ENCODE measurements at places on chromosomes 11 and 22. TPM values are rescaled to one million over a fixed set of nuclear protein-coding genes. Genes with fewer than 3 reads are reported as not detected.
A peak's percentile ranks its signal among the peaks of the same experiment; 100 is the strongest.

GGTLC2 gene
- not detected for total RNA-seq

C2CD3 gene
- total RNA-seq, result 23.8 TPM

SLC1A2 gene
- total RNA-seq, result 4.7 TPM

LZTR1 gene
- 61.9 TPM for total RNA-seq

RFPL2 gene
- total RNA-seq, result not detected

C11orf21 gene
- 8.1 TPM for total RNA-seq

- no peak for DNase-seq
Measured at GRCh38 chr22:34414467-34415440, 494.5 kb upstream of the LARGE1 start.

DNA sequence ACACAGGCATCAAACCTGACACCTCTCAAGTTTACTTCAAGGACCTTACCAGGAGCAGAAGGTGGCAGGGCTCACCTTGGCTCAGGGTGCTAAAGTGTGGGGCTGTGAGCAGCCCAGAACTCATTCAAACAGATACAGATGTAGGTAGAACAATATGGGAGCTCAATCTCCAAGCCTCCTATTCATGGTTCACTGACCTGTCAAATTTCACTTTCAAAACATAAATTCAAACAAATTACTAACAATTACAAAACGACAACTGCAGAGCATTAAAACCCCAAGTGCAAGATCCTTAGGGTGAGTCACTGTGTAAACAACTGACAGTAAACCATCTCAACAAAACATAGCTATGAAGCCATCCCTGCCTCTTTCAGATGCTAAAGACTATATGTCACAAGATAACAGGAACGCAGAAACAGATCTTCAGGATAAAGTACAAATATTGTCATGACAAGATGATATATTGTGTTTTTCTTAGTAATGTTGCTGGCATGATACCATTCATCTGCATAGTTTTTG is 303.5 kb upstream of the ANO3 start:
- no peak for DNase-seq

GRCh38 chr11:113577356-113578032 is 102.3 kb upstream of the DRD2 start:
- DNase-seq, result no peak

- DNase-seq, result no peak
Measured at GRCh38 chr11:36306888-36307287, 10.8 kb downstream of the PRR5L start.

DNA sequence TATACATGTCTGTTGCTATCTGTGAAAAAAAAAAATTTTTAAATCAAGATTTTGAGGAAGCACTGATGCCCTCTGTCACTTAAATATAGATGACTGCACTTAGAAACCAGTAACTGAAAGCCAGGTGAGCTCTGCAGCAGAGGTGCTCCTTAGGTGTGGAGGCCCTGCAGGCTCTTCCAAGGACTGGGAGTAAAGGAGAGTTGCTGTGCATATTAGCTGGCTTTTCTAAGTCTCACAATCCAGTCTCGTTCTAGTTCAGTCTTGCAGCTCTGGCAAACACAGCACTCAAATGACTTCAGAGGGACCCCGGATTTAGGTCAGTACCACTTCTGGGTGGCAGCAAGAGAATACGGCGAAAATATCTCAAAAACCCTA is 61.0 kb downstream of the LARGE2 start:
- DNase-seq, result no peak

DNA sequence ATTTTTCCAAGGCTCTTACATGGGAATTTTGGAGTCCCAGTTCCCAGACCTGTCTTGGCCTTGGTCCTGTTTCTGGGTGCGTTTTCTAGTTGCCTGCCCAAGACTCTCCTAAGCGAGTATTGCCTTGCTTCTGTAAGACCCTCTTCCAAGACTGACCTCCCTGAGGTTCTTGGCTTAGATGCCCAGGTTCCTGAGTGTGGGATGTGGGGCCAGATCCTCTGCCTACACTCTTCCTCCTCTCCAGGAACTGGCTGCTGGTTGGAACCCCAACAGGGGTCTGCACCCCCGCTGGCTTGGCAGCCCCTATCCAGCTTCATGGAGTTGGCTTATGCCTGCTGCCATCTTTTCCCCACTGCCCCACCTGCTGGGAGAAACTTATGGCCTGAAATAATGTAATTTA is 429.5 kb downstream of the TENM4 start:
- DNase-seq, result peak; percentile 61

DNA sequence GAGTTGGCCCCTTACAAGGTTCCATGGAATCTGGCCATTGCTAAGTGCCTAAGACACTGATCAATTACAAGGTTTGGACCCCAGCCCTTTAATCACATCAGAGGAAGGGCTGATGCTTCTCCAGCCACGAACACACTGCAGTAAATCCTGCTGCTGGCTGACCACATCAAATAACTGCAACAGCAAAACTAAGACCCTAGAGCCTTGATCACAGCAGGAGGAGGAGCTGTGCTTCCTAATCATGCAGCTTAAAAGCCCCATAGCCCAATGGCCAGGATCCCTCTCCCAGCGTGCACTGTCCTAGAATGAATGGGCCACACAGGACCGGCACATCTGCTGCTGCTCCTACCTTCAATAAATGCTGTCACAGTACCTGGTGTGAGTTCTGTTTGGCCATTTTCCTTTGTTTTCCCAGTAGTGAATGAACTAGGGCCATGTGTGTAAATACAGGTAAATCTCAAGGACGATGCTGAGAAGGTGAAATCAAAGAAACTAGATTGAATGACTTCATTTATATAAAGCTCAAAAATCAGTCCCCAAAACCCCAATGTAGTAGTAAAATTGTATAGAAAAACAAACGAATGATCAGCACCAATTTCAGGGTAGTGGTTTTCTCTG is 12.7 kb downstream of the ZP1 start:
- no peak for DNase-seq

- DNase-seq, result no peak
Measured at GRCh38 chr22:42770448-42770726, 49.7 kb upstream of the A4GALT start.

DNA sequence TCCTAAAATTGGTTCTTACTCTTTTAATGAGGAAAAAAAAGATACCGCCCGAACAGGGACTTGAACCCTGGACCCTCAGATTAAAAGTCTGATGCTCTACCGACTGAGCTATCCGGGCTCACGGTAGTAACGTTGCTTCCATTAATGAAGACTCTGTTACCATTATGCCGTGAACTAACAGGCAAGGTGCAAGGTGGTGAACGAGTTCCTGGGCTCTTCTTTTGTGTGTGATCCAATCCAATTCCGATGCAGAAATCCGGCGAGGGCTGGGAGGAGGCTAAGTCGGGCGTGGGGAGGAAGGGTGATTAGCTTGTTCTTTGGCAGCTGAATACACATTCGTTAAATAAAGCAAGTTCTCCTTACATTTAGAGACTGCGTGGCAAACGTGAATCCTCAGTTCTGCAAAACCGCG is 49.0 kb downstream of the OR4D9 start:
- DNase-seq, result no peak

GRCh38 chr11:122917311-122917710 is 34.8 kb downstream of the JHY start:
- no peak for DNase-seq

GRCh38 chr11:66466225-66467033 is at the start of gene PELI3:
Gene PELI3, plus strand, starts transcription at chr11:66466905. Its CDS starts 1,224 bp downstream, at chr11:66468129.
- no peak for DNase-seq

DNA sequence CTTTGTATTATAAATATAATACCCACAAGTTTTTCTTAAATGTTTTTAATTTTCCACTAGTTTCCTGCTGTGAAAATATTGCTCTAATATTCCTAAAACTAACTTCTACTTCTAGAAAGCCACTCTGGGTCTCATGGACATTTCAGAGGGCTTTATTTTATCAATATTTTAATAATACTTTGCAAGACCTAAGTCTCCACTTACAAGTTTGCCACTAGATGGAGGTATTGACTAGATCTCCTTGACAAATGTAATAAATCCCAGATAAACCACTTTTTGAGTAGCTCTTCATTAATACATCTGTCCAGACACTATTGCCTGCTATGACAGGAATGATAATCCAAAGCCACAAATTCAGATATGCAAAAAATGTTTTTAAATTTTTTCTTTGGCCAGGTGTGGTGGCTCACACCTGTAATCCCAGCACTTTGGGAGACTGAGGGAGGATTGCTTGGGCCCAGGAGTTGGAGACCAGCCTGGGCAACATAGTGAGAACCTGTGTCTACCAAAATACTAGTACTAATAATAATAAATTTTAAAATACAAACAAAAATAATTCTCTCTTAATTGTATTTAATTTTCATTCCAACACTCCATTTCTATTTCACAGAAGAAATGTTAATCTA is 3.5 kb upstream of the ACAT1 start:
- DNase-seq, result no peak

- no peak for DNase-seq
Measured at GRCh38 chr11:118311518-118311917, 7.0 kb downstream of the CD3E start.

DNA sequence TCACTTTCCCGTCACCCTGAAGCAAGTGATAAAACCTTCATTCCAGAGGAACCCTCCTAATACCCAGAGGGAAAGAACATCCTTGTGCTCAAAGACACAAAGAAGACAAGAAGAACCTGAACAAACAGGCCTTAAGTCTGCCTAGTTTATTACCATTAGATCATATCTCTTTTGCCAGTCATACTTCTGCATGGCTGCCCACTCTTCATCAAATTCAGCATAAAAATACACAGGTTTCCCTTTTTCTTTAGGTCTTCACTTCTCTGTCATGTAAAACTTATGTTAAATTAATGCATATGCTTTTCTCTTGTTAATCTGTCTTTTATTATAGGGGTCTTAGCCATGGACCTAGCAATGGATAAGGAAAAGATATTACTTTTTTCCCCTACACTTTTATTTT is 459.7 kb downstream of the DLG2 start:
- no peak for DNase-seq

DNA sequence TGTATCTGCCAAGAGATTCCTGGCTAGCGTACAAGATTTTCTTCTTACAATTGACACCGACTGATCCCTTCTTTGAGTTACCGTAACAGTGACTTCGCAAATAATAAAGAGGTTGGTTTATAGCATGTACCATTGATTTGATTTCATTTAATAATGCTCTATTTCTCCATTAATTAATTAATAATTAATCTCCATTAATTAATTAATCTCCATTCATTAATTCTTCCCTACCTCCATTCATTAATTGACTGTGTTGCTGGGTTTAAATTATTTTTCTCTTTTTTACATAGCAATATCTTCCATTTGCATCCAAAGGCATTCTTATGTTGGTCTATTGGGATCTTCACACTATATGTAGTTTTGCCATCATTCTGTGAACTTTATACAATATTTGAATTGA is 21.0 kb downstream of the OR5AS1 start:
- no peak for DNase-seq

GRCh38 chr11:108148556-108148955 is 27.2 kb downstream of the ACAT1 start:
- DNase-seq, result no peak

DNA sequence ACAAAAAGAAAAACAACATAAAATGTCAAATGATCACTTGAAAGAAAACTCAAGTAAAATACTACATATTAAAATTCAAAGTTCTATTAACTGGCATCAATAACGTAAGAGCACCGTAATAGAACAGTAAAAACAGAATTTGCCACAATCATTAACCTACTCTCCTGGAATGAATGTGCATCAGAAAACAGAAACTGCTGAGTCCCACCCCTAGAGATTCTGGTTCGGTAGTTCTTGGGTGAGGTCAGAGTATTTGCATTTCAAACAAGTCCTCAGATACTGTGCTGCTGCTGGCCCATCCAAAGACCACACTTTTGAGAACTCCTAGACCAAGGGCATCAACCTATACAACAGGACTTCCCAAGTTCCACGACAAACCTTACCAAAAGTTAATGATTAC is 23.5 kb downstream of the PITPNB start:
- DNase-seq, result no peak

GRCh38 chr11:65209711-65210360 is 28.1 kb downstream of the CAPN1 start:
- DNase-seq, result no peak

DNA sequence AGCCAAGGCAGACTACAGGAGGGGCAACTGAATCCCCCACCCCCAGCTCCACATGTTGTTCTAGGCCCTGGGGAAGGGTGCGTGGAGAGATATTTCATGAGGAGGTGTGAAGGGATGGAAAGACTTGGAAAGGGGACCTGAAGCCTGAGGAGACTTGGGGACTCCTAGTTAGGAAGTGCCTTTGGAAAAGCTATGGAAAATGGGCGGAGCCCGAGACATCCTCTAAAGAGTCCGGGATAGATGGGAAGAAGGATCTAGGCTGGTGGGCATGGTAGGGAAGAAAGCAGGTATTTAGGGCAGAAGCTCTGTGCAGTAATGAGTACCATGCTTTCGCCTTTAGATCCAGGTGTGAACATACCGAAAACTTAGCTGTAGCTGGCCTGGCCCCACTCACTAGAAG is 15.0 kb upstream of the CYP2R1 start:
- no peak for DNase-seq

DNA sequence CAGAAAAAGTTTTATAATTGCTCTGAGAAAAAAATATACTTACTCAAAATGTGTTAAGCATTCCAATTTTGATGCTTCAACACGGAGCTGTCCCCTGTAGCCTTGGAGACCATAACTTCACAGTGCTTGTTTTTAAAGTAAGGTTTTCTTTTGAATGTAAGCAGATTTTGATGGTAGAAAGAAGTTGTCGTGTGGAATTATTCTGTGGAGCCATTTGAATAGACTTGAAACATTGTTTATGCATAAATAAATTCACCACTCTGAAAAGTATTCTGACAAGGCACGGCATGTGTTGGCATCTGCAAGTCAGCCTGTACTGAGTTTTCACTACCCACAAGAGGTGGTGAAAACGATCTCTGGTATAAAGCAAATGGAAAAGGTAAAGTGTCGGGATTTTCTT is 115.5 kb downstream of the UVRAG start:
- DNase-seq, result no peak

GRCh38 chr11:59263225-59263894 is 50.6 kb upstream of the MPEG1 start:
- no peak for DNase-seq

DNA sequence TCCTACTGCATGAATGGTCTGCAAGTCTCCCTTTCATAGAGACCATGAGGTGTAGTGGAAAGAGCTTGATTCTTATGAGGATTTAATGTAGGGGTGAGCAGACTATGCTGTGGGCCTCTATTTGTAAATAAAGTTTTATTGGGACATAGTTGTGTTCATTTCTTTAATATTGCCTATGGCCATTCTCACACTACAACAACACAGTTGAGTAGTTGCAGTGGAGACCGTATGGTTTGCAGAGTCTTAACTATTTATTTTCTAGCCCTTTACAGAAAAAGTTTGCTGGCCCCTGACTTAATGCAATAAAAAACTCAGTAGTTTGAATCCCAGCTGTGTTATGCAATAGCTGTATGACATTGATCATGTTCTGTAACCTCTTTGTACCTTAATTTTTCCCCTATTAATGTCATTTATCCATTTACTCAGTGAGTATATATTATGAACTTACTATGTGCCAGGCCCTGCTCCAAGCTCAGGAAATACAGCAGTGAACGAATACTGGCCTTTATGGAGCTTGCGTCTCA is 106.3 kb downstream of the ATXN10 start:
- no peak for DNase-seq

DNA sequence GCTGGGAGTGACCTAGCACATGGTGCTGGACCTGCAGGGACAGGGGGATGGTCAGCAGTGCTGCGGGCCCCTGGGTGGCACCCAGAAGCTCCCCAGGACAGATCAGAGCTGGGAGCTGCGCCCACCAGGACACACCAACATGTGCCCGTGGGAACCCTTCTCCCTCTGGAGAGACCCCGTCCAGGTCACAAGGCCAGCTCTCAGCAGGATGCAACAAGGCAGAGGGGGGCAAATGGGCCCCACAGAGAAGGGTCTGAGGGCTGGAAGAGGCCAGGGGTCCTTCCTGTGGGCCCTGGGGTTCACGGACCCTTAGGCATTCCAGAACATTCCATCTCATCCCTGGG is 6.2 kb downstream of the DUSP8 start:
- no peak for DNase-seq
